ENCODE measurements at places on chromosomes 1 and 21.

DNA sequence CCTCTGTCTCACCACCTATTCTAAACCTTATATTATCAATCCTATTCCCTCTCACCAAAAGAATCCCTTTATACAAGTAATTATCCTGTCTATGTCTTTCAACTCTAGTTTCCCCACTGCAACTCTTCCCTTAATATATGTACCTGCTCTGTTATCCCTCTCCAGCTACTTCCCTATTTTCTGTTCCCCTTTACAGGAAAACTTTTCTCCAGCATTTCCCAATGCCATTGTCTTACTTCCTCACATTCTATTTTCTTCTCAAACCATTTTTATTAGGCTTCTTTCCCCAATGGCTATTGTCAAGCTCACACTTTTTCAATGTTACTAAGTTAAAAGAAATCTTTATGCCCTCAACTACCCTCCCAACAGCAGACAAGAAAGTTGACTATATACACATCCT lies 11.6 kb downstream of the DPYD start:
- DNase-seq, result no peak

GRCh38 chr1:43530483-43531106 lies at the start of gene PTPRF:
Gene PTPRF, plus strand, starts transcription at chr1:43530883. Its CDS starts 14,193 bp downstream, at chr1:43545076.
- DNase-seq, result peak; percentile 74

DNA sequence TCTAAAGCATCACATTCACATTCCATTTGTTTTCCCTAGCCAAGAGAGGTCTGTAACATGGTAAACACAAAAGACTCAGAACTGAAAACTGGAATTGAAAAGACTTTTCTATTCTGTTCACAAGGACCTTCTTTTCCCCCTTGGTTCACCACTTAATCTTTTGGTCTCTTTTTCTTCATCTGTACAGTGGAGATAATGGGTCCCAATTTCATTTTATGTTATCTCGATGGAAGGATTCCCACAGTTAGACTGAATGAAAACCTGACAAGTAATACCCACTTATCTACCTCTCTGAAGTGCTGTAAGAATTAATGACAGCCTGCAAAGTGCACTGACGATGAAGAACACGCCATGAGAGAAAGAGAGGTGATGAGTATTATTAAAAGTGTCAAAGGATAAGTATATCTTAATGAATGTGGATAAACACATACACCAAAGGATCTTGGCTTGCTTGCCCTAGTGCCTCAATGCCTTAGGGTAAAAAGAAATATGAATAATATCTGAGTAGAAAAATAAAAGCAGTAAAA lies 71.5 kb downstream of the CYYR1 start:
- DNase-seq, result no peak

- no peak for DNase-seq
These were observed 103.9 kb downstream of the CASZ1 start for GRCh38 chr1:10692401-10693021.

DNA sequence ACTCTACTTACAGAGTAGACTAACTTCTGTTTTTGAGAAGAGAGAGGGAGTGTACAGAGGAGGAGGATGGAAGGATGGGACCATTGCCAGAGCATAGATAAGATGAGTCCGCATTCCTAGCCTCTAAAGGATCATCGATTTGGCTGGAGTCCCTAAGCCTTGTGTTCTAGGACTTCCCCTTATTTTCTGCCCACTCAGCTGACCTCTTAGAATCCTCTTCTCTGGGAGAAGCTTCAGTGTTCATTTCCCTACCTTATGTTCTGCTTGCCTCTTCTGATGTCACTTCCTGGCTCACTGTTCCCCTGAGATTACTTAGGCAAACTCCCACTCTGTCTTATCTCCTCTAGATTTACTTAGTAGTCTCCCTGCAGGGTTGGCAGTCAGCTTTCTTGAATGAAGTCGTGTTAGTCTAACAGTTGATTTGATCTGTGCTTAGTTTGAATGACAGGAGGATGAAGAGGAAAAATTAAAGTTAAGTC lies 156.7 kb downstream of the SYT2 start:
- DNase-seq, result no peak

DNA sequence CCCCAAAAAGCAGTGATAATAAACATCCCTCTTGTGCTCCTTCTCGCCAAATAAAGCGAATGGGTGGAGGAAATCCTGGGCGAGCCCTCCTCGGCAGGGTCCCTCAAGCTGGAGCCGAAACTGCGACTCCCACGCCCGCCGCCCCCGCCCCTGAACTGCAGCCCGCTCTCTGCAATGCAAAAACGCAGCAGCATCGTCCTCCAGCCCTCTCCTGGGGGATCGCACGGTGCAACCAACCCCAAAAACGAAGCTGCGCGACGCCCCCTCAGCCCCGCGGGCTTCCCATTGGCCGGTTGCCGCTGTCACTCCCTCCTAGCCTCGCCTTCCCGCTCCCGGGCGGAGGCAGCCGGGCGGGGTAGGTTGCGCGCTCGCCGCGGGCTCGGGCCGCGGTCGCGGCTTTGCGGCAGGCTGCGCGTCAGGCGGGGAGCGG lies at the start of gene TMCC2:
Gene TMCC2, plus strand, starts transcription at position 363 of the 430 bp plus-strand sequence. CDS start 619 bp downstream, outside the sequence.
- DNase-seq, result peak; percentile 90

- no peak for DNase-seq
These were observed 86.8 kb downstream of the DYRK1A start for GRCh38 chr21:37453350-37453749.

- DNase-seq, result no peak
These were observed 131.0 kb downstream of the COL11A1 start for GRCh38 chr1:102977292-102977691.
